Skeletal muscle cell (primary cell): ENCODE measurements at places on chromosomes 3 and 15.

GRCh38 chr3:103218793-103219192 is 784.0 kb downstream of the ZPLD1 start:
- DNase-seq, result peak; percentile 1

- DNase-seq, result no peak
These were observed 4.1 kb downstream of the CD80 start for GRCh38 chr3:119555309-119555735.

DNA sequence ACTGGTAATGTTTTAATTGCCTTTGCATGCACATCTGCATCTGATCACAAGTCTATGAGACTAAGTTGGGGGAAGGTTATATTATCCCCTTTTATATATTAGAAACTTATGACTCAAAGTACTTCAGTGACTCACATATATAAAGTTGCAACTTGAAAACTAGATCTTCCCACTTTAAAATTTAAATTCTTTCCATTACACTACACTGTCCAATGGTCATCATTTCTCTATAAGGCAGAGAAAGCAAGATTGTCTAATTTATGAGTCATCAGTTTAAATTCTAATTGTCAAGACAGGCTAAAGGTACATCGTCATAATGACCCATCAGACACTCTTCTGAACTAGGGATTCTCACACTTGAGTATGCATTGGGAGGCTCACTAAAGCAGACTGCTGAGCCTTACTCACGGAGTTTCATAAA is 37.9 kb downstream of the CPA3 start:
- peak; percentile 14 for DNase-seq

DNA sequence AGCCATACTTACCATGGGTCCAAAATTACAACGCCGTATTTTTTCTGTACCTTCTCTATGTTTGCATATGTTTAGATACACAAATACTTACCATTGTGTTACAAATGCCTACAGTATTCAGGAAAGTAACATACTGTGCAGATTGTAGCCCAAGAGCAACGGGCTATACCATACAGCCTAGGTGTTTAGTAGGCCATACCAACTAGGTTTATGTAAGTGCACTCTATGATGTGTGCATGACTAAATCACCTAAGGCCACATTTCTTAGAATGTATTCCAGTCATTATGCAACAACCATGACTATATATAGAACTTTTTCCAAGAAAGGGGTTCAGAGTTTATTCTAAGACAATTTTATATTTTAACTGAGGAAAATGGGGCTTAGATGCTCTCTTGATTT is 411.7 kb downstream of the MAGI1 start:
- no peak for DNase-seq

GRCh38 chr3:194512895-194513601 is 26.2 kb upstream of the ATP13A3 start:
- no peak for DNase-seq

DNA sequence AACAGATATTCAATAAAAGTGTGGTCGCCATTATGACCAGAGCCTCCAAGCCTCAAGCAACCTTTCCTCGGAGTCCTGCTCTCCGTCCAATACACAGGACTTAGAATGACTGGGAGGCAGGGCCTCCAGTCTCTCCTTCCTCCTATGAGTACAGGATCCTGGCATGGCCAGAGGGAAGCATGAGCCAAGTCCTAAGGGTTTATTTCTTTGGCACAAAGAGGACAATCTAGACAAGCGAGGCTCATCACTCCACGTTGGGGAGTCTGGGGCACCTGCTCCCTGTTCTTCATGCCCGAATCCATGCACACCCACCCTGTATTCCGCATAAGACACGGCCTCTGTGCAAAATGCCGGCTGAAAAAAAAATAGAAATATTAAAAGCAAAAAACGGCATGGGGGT is 6.8 kb downstream of the PRRT3 start:
- DNase-seq, result no peak

- no peak for DNase-seq
These were observed 16.6 kb upstream of the SEMA3F start for GRCh38 chr3:50138266-50139200.

DNA sequence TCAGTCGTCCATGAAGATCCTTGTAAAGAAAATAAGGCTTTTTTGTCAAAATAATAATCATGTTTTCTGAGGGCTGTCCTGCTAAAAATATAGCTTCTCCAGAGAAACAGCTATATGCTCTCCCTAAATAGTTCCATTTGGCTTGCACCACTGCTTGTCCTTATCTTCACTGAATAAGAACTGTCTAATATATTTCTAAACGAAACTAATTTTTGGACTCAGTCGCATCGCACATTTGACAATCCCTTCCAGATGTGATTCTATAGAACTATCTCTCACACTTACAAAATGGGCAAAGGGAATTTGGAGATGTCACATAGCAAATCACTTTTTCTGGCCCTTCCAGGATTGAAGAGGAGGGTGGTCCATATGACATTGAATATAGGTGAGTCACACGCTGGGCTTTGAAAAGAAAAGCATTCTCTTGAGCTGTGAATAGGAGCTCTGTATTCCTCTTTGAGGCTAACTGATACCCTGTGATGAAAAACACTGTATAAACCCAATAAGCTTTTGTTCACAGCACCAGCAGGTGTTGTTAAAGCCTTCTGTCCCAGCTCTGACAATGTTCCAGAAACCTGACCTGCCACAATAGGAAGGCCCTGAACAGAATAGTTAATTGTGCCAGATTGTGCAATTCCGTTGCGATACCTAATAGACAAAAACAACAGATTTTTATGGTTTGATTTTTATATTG is 1144.2 kb downstream of the ROBO2 start:
- no peak for DNase-seq

GRCh38 chr3:112059497-112059896 is 25.0 kb downstream of the TMPRSS7 start:
- DNase-seq, result no peak

GRCh38 chr3:111751961-111752360 is 107.1 kb upstream of the PHLDB2 start:
- DNase-seq, result peak; percentile 88

DNA sequence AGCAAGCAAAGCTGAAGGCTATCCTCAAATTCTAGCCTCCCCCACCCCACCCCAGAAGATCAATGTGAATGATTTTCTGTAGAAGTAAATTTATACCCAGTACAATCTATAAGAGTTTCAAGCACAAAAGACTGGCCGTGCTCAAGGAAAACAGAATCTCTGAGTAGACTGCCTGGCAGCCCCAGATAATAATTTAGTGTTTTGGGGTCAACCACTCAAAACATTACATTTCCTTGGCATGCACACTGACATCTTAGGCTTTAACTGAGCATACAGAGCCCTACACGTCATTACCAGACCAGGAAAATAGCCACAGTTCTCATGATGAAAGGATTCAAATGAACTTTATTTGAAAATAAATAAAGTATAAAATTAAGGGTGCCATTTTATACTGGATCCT is 376.5 kb downstream of the TBL1XR1 start:
- DNase-seq, result no peak

DNA sequence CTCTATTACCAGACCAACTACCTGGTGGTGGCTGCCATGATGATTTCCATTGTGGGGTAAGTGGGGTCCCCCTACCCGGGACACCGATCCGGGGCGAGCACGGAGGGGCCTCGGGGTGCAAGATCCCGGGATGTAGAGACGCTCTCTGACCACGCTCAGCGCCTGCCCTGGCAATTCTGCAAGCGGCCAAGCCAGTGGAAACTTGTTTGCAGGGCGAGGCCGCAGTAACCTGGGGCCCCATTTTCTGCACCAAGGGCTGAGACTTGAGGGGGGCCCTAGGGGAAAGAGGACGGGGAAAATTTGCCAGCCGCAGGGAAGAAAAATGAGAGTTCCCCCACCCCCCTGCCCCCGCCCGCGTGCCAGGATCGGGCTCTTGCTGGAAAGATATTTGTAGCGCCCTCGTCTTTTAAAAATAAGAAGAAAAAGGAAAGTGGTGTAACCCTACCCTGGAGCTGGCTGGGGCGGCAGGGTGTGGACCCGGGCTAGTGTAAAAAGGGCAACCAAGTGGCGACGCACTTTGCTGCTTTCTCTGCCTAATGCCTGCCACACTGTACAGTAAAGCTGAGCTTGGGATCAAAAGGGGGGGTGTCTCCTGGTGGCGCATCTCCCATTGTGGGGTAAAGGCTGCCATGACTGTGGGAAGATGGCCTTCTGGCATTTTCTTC is 563 bp downstream of the ARL6IP5 start:
- no peak for DNase-seq

DNA sequence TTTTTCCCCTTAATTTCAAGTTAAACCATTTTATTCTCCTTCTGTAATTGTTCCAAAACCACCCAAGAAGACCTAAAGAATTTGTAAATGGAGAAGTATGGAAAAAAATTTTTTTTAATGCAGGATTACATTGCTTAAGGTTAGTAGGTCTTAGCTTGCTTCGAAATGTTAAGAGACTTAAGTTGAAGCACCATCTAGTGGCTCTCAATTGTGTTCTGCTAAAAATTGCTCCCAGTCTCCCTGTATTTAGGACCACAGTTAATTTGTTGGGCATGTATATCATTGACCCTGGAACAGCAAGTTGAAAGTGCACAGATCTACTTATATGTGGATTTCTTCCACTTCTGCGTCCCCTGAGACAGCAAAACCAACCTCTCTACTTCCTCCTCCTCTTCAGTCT is 32.4 kb downstream of the CD200R1L start:
- DNase-seq, result peak; percentile 56

DNA sequence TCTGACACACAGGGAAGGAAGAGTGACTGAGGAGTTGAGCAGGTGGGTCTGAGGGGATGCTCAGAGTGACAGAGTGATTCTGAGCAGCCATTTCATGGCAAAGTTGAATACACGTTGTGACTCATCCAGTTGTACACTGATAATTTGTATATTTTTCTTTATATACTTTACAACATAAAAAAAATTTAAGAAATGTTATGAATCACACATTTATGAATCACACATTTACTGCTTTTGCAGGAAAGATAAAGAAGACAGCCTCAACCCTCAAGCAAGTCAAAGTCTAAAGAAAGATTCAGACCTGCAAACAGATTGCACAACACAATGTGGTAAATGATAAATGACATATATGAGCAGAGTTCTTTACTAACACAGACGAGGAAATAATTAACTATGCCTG is 21.0 kb upstream of the CHMP2B start:
- DNase-seq, result peak; percentile 54

- peak; percentile 34 for DNase-seq
These were observed 613.4 kb downstream of the ZPLD1 start for GRCh38 chr3:103048068-103048722.

- DNase-seq, result no peak
These were observed 328.9 kb upstream of the RBMS3 start for GRCh38 chr3:28951772-28952556.

GRCh38 chr15:63221346-63221745 is 31.9 kb downstream of the RAB8B start:
- no peak for DNase-seq

DNA sequence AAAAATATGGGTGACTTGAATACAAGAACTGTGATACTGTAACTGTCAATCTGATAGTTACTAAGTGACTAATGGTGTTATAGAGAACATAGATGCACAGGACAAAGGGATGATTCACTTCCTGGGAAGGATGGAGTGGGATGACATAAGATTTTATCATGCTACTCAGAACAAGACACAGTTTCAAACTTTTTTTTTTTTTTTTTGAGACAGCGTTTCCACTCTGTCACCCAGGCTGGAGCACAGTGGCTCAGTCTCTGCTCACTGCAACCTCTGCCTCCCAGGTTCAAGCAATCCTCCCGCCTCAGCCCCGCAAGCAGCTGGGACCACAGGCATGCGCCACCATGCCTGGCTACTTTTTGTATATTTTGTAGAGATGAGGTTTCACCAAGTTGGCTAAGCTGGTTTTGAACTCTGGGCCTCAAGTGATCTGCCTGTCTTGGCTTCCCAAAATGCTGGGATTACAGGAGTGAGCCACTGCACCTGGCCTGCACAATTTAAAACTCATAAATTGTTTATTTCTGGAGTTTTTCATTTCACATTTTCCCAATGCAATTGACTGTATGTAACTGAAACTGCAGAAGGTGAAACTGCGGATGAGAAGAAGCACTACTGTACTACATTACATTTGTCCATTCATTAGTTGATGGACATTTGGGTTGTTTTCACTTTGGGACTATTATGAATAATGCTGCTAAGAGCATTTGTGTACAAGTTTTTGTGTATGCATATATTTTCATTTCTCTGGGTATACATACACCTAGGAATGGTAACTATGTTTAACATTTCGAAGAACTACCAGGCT is 40.6 kb downstream of the ADIPOQ start:
- DNase-seq, result peak; percentile 56

GRCh38 chr15:51186181-51186705 is 91.5 kb upstream of the TNFAIP8L3 start:
- DNase-seq, result no peak

DNA sequence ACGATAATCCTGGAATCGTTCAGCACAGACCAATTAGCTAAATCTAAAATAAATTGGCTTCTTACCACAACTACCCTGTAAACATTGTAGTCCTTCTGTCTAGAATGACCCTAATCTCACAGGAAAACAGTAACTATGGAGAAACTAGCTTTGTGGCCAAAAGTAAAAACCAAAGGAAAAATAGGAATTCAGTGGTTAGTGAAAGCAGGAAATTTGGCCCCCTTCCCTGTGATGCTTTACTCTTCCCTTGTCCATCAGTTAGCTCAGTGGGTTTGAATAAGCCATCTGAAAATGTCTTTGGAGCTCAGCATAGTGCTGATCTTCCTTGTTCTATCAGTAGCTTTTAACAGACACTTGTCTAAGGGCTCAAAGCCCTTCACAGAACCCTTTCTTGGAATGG is 1.6 kb downstream of the NMD3 start:
- DNase-seq, result no peak

DNA sequence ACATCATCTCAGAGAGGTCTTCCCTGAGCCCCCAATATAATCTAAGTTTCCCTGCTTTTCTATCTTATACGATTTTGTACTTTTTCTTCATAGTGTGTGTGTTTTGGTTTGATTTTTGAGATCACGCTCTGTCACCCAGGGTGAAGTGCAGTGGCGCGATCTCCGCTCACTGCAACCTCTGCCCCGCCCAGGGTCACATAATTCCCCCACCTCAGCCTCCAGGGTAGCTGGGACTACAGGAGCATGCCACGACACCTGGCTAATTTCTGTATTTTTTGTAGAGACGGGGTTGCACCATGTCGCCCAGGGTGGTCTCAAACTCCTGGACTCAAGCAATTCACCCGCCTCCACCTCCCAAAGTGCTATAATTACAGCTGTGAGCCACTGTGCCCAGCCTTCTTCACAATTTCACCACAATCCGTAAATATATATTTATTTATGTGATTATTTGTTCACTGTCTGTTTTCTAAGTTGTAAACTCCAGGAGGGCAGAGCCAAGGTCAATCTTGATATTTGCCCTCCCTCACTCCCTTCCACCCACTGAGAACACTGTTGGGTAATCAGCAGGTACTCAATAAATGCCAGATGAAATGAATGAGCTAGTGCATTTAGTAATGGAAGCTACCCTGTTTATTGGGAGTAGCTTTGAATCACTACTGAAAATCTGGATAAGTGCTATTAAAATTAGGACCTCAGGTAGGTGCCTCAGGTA is 547 bp upstream of the KNSTRN start:
- DNase-seq, result no peak

- DNase-seq, result no peak
These were observed 14.3 kb downstream of the CXCR6 start for GRCh38 chr3:45957586-45957985.

GRCh38 chr3:133455281-133455680 is 55.4 kb downstream of the BFSP2 start:
- no peak for DNase-seq
